ENCODE measurements at places on chromosomes 7 and 10. TPM values are rescaled to one million over a fixed set of nuclear protein-coding genes. Genes with fewer than 3 reads are reported as not detected.

The SYCE1 gene
- total RNA-seq: not detected

GRCh38 chr7:30424506-30424905 is 54.1 kb downstream of the NOD1 start:
- peaks cover 17% of the 10 kb centered on the region for H3K36me3 ChIP-seq
- no peak overlapping the region for H3K4me3 ChIP-seq
- DNase-seq: no peak

GRCh38 chr10:50807851-50808776 is 68.4 kb downstream of the ASAH2B start:
- no peak for DNase-seq
- no peak overlapping the region for H3K27ac ChIP-seq
- no peaks in the 10 kb centered on the region for H3K4me1 ChIP-seq
- H3K4me3 ChIP-seq: no peak overlapping the region
- H3K36me3 ChIP-seq: no peaks in the 10 kb centered on the region
- no peaks in the 10 kb centered on the region for H3K27me3 ChIP-seq

The OR6V1 gene
- not detected for total RNA-seq

DNA sequence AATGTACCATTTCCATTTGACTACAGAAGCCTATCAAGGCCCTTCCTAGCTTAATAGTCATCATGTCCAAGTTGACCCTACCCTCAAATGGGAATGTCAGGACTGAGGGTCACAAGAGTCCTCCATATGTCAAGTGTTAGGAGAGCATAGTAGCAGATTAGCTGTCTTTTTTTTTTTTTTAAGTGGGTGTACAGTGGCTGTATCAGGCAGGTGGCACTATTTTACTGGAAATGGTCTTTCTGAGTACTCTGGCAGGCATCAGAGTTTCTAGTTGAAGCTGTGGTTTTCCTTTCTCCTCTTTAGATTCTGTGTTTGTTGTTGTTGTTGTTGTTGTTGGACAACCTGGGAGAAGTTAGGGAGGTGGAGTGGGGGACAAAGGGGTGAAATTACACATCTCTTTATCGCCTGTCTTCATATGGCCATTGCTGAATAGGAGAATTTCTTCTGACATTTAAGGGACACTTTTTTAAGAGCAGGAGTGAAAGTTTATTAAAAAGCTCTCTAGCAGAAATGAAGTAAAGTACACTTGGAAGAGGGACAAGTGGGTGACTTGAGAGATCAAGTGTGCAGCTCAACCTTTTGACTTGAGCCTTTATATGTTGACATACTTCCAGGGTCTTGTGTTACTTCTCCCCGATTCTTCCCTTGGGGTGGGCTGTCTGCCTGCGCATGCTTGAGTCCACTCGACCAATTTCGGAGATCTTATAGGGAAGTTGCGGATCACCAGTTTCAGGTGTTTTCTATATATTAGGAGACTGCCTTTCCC is 104.1 kb upstream of the FOXP2 start:
- H3K4me1 ChIP-seq: no peaks in the 10 kb centered on the region
- no peak overlapping the region for H3K4me3 ChIP-seq
- H3K27ac ChIP-seq: no peak overlapping the region
- no peak for DNase-seq

DNA sequence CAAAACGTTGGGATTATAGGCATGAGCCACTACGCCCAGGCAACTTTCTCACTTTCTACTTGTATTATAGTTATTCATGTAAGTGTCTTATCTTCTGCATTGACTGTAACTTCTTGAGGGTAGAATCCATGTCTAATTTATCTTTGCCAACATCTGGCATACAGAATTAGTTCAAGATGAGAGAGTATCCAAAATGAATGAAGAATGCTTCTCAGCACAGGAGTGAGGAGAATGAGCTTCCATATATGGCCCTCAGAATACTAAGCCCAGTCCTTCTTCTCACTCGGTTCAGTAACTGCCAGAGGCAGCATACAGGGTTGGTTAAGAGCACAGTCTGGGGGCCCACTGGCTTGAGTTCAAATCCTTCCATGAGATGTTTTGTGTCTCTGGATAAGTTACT is 75.0 kb upstream of the LRRC17 start:
- no peaks in the 10 kb centered on the region for H3K27me3 ChIP-seq
- no peak for DNase-seq
- no peak overlapping the region for H3K4me3 ChIP-seq
- no peaks in the 10 kb centered on the region for H3K36me3 ChIP-seq

DNA sequence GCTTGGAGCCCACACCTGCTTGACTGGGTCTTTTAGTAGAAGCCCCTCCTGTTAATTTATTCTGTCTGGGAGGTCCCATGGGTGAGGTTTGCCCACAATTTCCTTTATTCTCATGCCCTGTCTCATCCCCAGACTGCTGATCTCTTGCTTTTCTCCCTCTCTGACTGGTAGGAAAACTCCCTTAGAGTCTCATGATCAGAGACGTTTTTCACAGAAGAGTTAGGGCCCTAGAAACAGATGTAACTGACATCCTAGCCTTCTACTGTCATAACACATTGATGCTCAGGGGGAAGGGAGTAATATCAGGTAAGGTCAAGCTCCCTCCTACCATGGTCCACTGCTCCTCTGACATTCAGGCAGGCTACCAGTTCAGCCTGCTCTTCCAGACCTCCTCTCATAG is 43.7 kb upstream of the WASL start:
- no peaks in the 10 kb centered on the region for H3K27me3 ChIP-seq
- DNase-seq: no peak
- H3K27ac ChIP-seq: no peak overlapping the region
- no peak overlapping the region for H3K4me3 ChIP-seq
- H3K36me3 ChIP-seq: no peaks in the 10 kb centered on the region

- no peak for DNase-seq
- H3K36me3 ChIP-seq: no peaks in the 10 kb centered on the region
- H3K27me3 ChIP-seq: no peaks in the 10 kb centered on the region
- H3K27ac ChIP-seq: peak overlapping the region; percentile 38
Observed at GRCh38 chr7:80277434-80278427, 143.1 kb downstream of the GNAI1 start.

DNA sequence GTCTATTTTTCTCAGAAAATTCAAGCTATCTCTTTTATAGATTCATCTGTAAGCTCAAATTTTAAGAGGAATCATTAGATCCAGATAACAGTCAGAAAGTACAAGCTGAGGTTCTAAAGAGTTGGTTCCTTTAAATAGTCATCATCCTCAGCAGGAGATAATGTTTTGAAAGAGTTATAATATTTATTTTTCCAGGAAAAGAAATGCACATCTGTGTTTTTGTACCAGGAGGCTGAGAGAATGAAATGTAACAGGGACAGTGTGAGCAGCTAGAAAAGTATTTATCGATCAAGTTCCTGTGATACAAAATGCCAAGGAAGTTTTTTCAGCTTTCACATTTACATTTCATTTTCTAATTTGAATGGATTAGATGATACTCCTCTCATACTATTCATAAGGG is 120.2 kb upstream of the LRRTM3 start:
- H3K4me1 ChIP-seq: no peaks in the 10 kb centered on the region
- no peak overlapping the region for H3K27ac ChIP-seq
- H3K4me3 ChIP-seq: no peak overlapping the region
- no peak for DNase-seq

DNA sequence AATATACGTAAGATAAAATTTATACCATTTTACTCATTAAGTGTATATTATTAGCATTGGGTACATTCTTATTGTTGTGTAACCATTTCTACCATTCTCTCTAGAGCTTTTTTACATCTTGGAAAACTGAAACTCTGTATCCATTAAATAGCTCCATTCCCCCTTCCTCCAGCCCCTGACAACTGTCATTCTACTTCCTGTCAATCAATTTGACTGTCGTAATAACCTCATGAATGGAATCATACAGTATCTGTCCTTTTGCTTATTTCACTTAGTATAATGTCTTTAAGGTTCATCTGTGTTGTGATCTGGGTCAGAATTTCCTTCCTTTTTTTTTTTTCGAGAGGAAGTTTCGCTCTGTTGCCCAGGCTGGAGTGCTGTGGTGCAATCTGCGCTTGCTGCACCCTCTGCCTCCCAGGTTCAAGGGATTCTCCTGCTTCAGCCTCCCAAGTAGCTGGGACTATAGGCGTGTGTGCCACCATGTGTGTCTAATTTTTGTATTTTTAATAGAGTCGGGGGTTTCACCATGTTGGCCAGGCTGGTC is 15.6 kb downstream of the ZRANB1 start:
- peaks cover 59% of the 10 kb centered on the region for H3K4me1 ChIP-seq
- no peak overlapping the region for H3K27ac ChIP-seq
- H3K4me3 ChIP-seq: no peak overlapping the region
- no peaks in the 10 kb centered on the region for H3K27me3 ChIP-seq

GRCh38 chr10:49830846-49831245 is 68.7 kb upstream of the OGDHL start:
- no peaks in the 10 kb centered on the region for H3K27me3 ChIP-seq
- H3K27ac ChIP-seq: no peak overlapping the region
- DNase-seq: no peak
- no peak overlapping the region for H3K4me3 ChIP-seq

- peaks cover 10% of the 10 kb centered on the region for H3K4me1 ChIP-seq
- no peak overlapping the region for H3K27ac ChIP-seq
- H3K4me3 ChIP-seq: no peak overlapping the region
- no peaks in the 10 kb centered on the region for H3K36me3 ChIP-seq
Observed at GRCh38 chr7:43674559-43675436, 54.5 kb downstream of the COA1 start.

DNA sequence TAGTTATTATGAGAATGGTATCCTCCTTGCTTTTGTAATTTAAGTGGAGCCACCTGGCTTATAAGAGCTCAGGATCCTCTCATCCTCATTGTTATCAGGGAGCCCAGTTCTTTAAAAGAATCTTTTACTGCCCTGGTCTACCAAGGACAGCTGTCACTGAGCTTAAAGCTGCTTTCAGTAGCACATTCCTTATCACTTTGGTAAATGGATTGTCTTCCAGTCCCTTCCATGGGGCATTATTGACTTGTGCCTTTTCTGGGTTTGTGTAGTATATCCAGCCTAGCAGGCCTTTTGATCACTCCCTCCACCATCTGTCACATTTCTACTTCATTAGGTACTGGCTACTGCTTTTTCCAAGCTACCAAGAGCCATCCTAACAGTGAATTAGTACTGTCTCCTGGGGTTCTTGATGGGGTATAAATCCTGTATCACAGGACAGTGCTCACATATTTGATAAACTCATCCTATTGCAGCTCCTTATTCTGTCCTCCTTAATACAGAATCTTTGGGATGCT is 208.9 kb downstream of the TMEM26 start:
- no peak overlapping the region for H3K27ac ChIP-seq
- H3K4me3 ChIP-seq: no peak overlapping the region
- H3K27me3 ChIP-seq: no peaks in the 10 kb centered on the region
- DNase-seq: no peak

GRCh38 chr7:157507987-157508386 is 171.2 kb downstream of the DNAJB6 start:
- DNase-seq: no peak
- H3K27me3 ChIP-seq: no peaks in the 10 kb centered on the region
- H3K4me1 ChIP-seq: no peaks in the 10 kb centered on the region
- H3K27ac ChIP-seq: no peak overlapping the region

GRCh38 chr10:30736685-30737232 is 107.2 kb upstream of the LYZL2 start:
- no peak for DNase-seq
- no peaks in the 10 kb centered on the region for H3K27me3 ChIP-seq
- no peaks in the 10 kb centered on the region for H3K36me3 ChIP-seq
- peak overlapping the region; percentile 57 for H3K27ac ChIP-seq

The HGF gene
- total RNA-seq: 15.0 TPM

GRCh38 chr10:670990-671389 is 18.5 kb downstream of the DIP2C start:
- H3K4me3 ChIP-seq: no peak overlapping the region
- no peaks in the 10 kb centered on the region for H3K36me3 ChIP-seq
- peak; percentile 67 for DNase-seq
- H3K27ac ChIP-seq: no peak overlapping the region

GRCh38 chr10:96463562-96463961 is 50.2 kb downstream of the TLL2 start:
- DNase-seq: no peak
- no peaks in the 10 kb centered on the region for H3K4me1 ChIP-seq
- H3K4me3 ChIP-seq: no peak overlapping the region
- no peaks in the 10 kb centered on the region for H3K36me3 ChIP-seq
- H3K27me3 ChIP-seq: no peaks in the 10 kb centered on the region

DNA sequence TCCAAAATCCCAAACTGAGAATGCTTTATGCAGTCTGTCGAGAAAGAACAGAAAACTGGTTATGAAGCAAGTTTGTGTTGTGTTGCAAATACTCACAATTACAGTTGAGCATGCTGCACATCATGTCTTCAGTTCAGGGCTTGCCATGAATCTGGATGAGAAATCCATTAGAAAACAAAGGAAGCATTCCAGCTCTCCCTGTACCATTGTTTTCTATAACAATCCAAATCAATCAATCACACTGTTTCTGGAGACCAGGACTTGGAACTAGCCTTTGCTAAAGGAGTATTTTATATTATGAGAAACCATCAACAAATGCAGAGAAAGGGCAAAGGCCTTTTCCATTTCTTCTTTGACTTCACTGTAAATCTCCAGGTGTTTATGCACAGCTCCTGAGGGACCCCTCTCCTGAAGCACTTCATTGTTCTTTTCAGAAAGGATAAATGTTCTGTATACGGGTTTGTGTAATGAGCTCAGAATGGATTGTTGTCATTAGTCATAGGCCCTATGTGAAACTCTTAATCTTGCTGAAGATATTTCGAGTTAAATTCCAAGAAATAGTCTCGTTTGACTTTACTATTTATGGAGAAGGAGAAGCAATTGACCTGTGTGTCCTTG is 364.7 kb upstream of the POM121L12 start:
- no peaks in the 10 kb centered on the region for H3K27me3 ChIP-seq
- no peak for DNase-seq
- no peaks in the 10 kb centered on the region for H3K4me1 ChIP-seq
- H3K27ac ChIP-seq: no peak overlapping the region

The LYZL1 gene
- not detected for total RNA-seq

DNA sequence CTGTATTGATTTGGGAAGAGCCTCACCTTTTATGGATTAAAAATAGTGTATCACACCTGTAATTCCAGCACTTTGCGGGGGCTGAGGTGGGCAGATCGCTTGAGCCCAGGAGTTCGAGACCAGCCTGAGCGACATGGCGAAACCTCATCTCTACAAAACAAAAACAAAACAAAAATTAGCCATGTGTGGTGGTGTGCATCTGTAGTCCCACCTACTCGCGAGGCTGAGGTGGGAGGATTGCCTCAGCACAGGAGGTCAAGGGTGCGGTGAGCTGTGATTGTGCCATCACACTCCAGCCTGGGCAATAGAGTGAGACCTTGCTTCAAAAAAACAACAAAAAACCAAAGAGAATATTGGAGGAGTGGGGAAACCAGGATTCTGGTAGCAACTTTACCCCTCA is 79.6 kb downstream of the LRMDA start:
- H3K27me3 ChIP-seq: no peaks in the 10 kb centered on the region
- no peak for DNase-seq
- no peak overlapping the region for H3K4me3 ChIP-seq

The NPVF gene
- not detected for total RNA-seq

Measured in vagina (tissue), 2 donors.